ENCODE measurements at places on chromosomes 11 and 22. TPM values are rescaled to one million over a fixed set of nuclear protein-coding genes. Genes with fewer than 3 reads are reported as not detected.

Gene P2RY6
- total RNA-seq, result not detected

Gene OR5A1
- not detected for total RNA-seq

Gene TTC36
- total RNA-seq, result not detected

Gene CNIH2
- not detected for total RNA-seq

Gene ELMOD1
- total RNA-seq, result not detected

Gene AQP11
- total RNA-seq, result 1.8 TPM

Gene OMP
- not detected for total RNA-seq

Gene NAALAD2
- total RNA-seq, result 2.7 TPM

Gene OR51A2
- not detected for total RNA-seq

Gene CHRM4
- total RNA-seq, result not detected

All from pericardium fibroblast (primary cell).